Effector CD8-positive, alpha-beta T cell (primary cell): ENCODE measurements at places on chromosomes 1 and 21.

DNA sequence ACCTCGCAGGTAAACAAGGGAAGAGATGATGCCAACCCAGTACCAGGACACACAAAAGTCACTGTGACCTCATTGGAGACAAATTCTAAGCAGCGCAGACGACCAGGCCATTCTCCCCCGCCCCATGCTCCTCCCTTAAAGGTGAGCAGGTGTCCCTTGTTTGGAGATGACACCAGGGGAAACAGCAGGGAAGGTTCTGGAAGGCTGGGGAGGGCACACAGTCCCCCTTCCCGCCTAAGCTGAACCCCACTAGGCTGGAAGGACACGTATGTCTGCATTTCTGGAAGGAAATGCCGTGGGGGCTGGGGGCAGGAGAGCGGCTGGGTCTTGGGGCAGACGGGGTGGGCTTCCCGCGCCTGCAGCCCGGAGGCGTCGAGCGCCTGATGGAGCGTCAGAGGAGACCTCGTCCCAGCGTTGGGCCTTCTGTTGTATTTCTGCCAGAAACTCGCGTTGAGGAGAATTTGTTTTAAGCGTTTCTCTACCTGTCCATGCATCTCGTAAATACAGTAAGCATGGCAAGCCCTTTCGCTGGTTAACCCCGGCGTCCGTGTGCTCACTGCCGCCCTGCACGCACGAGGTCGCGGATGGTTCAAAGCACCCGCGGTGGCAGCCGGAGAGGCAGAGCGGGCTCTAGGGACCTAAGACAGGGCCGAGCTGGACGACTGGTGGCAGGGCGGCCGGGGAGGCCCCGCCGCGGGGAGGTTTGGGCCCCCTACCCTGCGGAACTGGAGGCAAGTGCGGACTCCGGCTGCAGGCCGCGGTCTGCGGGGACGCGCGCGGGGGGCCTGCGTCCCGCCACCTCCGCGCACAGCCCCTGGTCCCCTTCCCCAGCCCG, 1.2 kb upstream of the LHX4 start:
- DNase-seq = no peak

DNA sequence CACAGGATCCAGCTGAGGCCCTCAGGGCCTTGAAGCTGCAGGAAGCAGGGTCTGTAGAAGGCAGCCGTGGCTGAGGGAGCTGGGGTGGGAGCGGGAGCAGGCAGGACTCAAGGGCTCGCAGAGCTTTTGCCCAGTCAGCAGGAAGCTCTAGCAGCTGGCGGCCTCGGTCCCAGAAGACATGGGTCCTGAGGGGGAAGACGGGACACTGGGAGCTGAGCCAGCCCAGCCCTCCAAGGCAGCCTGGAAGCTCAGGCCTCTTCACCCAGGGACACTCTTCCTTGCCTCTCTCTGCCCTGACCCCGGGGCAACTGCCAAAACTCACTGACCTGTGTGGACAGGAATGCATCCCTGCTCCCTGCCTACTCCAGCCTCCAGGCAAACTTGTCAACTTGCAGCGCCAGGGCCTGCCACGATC, 8.9 kb downstream of the ADGRB2 start:
- DNase-seq = no peak

- DNase-seq = no peak
Measured at GRCh38 chr1:28028873-28029654, 59.3 kb downstream of the EYA3 start.

DNA sequence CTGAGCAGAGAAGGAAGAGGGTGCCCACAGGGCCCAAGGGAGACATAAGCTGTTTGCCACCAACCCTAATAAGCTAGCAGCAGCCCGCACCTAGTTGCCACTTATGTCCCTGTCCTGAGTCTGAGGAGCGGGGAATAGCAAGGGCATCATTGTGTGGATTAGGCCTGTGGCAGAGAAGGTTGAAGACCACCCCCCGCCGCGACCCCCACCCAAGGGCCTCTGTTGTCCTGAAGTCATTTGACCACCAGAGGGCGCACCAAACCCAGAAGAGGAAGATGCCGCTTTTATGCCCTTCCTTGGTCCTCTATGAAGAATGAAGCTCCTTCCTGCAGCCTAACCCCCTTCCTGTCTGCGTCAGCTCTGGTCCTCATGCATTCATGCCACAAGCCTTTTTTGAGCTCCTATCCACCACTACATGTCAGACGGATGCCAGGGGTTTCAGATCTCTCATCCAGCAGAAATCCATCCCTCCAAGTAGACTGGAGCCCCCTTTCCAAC, 16.6 kb downstream of the RHBG start:
- DNase-seq = peak; percentile 73

DNA sequence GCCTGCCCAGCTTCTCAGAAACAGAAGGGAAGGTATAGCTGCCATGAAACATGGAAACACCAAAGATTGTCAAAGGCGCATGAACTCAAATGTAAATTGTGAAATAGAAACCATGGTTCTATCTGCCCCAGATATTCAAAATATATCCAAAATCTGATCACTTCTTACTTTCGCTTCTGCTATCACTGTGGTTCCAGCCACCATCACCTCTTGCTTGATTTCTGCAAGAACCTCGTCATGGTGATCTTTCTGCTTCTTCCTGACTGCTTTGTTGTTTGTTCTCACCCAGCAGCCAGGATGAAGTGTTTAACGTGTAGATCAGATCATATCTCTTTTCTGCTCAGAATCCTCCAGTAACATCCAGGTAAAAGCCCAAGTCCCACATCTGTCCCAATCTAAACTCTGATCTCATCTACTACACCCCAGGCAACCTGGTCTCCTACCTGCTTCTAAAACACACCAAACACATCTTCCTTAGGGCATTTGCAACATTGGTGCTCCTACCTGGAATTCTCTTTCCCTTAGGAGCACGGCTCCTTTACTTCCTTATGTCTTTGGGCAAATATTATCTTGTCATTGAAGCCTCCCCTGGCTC, 10.5 kb upstream of the LMO4 start:
- DNase-seq = no peak

DNA sequence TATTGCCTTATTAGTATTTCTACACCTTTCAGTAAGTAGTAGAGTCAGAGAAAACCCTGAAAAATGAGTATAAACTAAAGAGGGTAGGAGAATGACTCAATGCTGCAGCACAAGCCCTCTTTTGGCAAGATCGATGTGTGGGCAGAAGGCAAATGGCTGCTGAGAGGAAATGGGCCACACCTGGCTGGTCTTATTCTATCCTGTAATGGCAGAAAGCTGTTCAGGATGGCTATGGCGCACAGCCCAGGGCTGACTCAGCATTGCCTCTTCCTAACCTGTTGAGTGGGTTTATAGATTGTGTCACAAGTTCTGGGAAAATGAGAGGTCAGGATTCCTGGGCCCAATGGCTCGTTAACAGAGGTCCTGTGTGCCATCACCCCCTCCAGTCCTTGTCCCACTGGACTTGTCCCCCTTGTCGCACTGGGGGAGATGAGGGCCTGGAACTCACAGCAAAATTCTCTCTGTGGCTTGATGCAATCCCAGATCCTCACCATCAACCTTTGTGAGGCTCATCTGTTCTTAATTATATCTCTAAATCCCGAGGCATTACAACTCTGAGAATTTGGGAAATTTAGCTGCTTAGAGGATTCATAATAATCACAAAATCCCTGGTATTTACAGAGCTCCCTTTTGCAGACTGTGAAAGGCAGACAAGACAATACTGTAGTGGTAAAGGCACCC, 13.2 kb downstream of the HMGB4 start:
- no peak for DNase-seq
